ENCODE measurements at places on chromosomes 3 and 15.

DNA sequence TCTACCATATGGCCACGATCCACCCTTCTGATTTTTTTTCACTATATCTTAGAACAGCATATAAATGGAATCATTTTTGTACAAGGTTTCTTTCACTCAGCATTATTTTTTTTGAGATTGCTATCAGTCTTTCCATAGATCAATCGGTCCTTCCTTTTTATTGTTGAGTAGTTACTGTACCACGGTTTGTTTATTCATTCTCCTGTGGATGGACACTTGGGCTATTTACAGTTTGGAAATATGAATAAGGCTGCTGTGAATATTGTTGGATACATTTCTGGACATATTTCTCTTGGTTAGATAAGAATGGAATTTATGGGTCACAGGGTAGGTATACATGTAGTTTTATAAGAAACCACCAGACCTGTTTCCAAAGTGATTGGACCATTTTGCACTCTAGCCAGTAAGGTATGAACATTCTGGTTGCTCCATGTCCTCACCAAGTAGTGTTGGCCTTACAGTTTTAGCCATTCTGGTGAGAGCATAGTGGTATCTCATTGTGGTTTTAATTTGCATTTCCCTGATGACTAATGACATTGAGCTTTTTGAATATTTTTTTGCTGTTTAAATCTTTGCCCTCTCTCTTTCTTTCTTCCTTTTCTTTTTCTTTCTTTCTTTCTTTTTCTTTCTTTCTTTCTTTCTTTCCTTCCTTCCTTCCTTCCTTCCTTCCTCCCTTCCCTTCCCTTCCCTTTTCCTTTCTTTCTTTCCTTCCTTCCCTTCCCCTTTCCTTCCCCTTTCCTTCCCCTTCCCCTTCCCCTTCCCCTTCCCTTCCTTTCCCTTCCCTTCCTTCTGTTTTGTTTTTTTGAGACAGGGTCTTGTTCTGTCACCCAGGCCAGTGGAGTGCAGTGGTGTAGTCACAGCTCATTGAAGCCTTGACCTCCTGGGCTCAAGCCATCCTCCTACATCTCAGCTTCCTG, 49.2 kb downstream of the LRRK1 start:
- DNase-seq, result no peak

- DNase-seq, result no peak
Measured at GRCh38 chr3:62238431-62238830, 134.9 kb downstream of the FEZF2 start.

GRCh38 chr3:98971169-98971681, 69.7 kb upstream of the DCBLD2 start:
- no peak for DNase-seq

GRCh38 chr15:29054171-29055045, 168.6 kb downstream of the APBA2 start:
- no peak for DNase-seq

Data from activated CD4-positive, alpha-beta memory T cell treated with anti-CD3 and anti-CD28 coated beads for 36 hours (primary cell).